Vein endothelial cell (primary cell): ENCODE measurements at places on chromosomes 6 and 20. TPM values are rescaled to one million over a fixed set of nuclear protein-coding genes. Genes with fewer than 3 reads are reported as not detected.

The GPR6 gene
- not detected in 2 replicates for total RNA-seq

The STMN3 gene
- total RNA-seq, result 0.57 and 5.6 TPM in 2 replicates

The TFAP2A gene
- total RNA-seq, result 0.10 TPM in 1 of 2 replicates, not detected in the other

The CYP39A1 gene
- 0.33 and 0.38 TPM in 2 replicates for total RNA-seq

The MYB gene
- 0.10 TPM in 1 of 2 replicates, not detected in the other for total RNA-seq

The RBPJL gene
- not detected in 2 replicates for total RNA-seq

The PTGIS gene
- 1.4 and 5.9 TPM in 2 replicates for total RNA-seq

The WFDC10B gene
- total RNA-seq, result not detected in 2 replicates

The SLC52A3 gene
- total RNA-seq, result under 0.01 and 0.10 TPM in 2 replicates

The SLC35F1 gene
- total RNA-seq, result under 0.01 TPM in 1 of 2 replicates, not detected in the other

The HLA-DOB gene
- total RNA-seq, result under 0.01 and 0.19 TPM in 2 replicates

The CLDN20 gene
- total RNA-seq, result not detected in 2 replicates

The SAMD5 gene
- total RNA-seq, result 1.3 and 8.8 TPM in 2 replicates

The CCN6 gene
- not detected in 2 replicates for total RNA-seq

The BCAS1 gene
- total RNA-seq, result not detected in 2 replicates

The EYS gene
- under 0.01 and 3.2 TPM in 2 replicates for total RNA-seq

The FGD2 gene
- not detected in 2 replicates for total RNA-seq

The ARHGAP18 gene
- total RNA-seq, result 138 and 186 TPM in 2 replicates

The HUS1B gene
- 0.98 and 1.1 TPM in 2 replicates for total RNA-seq

The CD24 gene
- total RNA-seq, result 2.3 and 6.5 TPM in 2 replicates

The CALHM5 gene
- total RNA-seq, result 7.2 and 7.8 TPM in 2 replicates

The CDKN1A gene
- total RNA-seq, result 196 and 290 TPM in 2 replicates

The LAMA2 gene
- 1.6 and 2.6 TPM in 2 replicates for total RNA-seq

The SIM1 gene
- 0.19 and 0.33 TPM in 2 replicates for total RNA-seq

The HSPA1A gene
- 53.3 and 53.9 TPM in 2 replicates for total RNA-seq

The MRAP2 gene
- total RNA-seq, result 3.6 and 3.8 TPM in 2 replicates

The TREM1 gene
- total RNA-seq, result not detected in 2 replicates

The HNF4A gene
- total RNA-seq, result not detected in 2 replicates

The SYNCRIP gene
- 71.2 and 127 TPM in 2 replicates for total RNA-seq

The CPNE5 gene
- total RNA-seq, result 10.1 and 23.5 TPM in 2 replicates

The PBOV1 gene
- total RNA-seq, result not detected in 2 replicates

The SPTLC3 gene
- 0.65 and 0.96 TPM in 2 replicates for total RNA-seq

The NFATC2 gene
- total RNA-seq, result 6.9 and 8.2 TPM in 2 replicates

The MRPL14 gene
- total RNA-seq, result 46.9 and 55.2 TPM in 2 replicates

The RFX6 gene
- total RNA-seq, result not detected in 2 replicates

The TSPO2 gene
- total RNA-seq, result not detected in 2 replicates

The WASF1 gene
- total RNA-seq, result 13.6 and 17.3 TPM in 2 replicates

The FOXF2 gene
- total RNA-seq, result 0.10 TPM in 1 of 2 replicates, not detected in the other

The PHACTR1 gene
- total RNA-seq, result 13.1 and 13.4 TPM in 2 replicates

The ARMH2 gene
- total RNA-seq, result not detected in 2 replicates

The GJA10 gene
- not detected in 2 replicates for total RNA-seq

The RNF217 gene
- total RNA-seq, result 23.4 and 24.2 TPM in 2 replicates
